ENCODE measurements at places on chromosomes 11 and 22.

GRCh38 chr22:48054596-48054995, 1292.1 kb downstream of the TBC1D22A start:
- DNase-seq, result no peak

DNA sequence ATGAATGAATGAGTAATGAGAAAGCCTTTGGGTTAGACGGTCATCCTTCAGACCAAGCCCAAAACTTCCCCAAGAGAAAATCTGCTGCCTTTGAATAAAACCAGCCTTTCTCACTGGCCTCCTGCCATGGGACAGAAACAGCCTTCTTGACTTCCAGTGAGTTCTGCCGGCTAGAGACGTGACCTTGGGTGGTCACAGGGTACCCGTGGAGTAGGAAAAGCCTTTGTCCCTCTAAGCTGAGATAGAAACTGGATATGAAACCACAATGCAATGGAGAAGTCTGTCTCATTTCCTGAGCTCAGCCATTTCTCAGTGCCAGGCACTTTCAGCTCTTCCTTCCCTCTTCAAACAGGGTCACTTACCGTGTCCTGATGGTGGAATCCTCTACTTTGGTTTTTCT, 21.2 kb upstream of the YWHAH start:
- DNase-seq, result peak; percentile 78

DNA sequence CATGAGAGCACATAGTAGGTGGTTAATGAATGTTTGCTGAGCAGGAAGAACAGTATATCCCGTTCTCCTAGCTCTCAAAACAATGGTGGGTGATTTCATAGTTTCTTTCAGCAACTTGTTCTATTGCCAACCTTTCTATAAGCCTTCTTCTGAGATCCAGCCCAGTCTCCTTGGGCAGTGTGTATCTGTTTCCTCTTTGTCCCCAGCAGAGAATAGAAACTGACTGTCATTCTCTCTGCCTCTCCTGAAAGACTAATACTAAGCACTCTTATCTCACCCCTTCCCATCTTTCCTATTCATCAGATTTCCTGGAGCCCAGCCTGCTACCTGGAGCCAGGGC, 272.9 kb downstream of the ST3GAL4 start:
- DNase-seq, result no peak

DNA sequence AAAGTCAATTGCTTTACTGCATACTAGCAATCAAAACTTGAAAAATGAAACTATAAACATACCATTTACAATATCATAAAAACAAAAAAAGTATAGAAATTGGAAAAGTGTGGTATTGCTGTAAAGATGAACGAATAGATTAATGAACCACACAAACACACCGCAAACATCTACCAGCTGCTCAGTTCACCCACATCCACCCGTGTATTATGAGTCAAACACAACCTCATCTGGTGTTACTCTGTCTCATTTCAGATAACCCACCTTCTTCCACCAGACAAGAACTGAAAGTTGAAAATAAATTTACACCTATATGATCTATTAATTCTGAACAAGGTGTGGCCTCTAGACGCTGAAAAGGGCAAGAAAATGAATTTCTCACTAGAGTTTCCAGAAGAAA, 53.3 kb downstream of the BLID start:
- no peak for DNase-seq

- no peak for DNase-seq
Observed at GRCh38 chr11:108929241-108929640, 264.4 kb downstream of the DDX10 start.

GRCh38 chr11:121439337-121439736, 12.8 kb upstream of the SORL1 start:
- no peak for DNase-seq

DNA sequence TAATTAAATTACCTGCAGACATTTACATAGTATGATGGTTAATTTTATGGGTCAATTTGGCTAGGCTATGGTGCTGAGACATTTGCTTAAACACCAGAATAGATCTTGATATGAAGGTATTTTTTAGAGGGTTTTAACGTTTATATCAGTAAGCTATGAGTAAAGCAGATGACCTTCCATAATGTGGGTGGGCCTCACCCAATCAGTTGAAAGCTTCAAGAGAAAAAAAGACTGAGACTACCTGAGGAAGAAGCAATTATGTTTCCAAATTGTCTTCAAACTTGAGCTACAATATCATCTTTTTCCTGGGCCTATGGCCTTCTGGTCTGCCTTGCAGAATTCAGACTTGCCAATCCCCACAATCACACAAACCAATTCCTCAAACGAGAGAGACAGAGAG, 498.8 kb upstream of the API5 start:
- DNase-seq, result no peak

- peak; percentile 80 for DNase-seq
Observed at GRCh38 chr22:29306835-29307595, 565 bp downstream of the GAS2L1 start.

- DNase-seq, result no peak
Observed at GRCh38 chr11:73325036-73325981, 17.2 kb downstream of the ARHGEF17 start.

- DNase-seq, result peak; percentile 85
Observed at GRCh38 chr11:67382276-67383136, 9.1 kb upstream of the CLCF1 start.

GRCh38 chr11:23377909-23378308, 517.6 kb upstream of the CCDC179 start:
- no peak for DNase-seq
